ENCODE measurements at places on chromosomes 6 and 20.

GRCh38 chr20:63597651-63598478 lies 23.8 kb upstream of the HELZ2 start:
- DNase-seq = no peak

- no peak for DNase-seq
These were observed 526.0 kb downstream of the UTRN start for GRCh38 chr6:144811140-144811539.

GRCh38 chr6:4208158-4208557 lies 72.8 kb upstream of the ECI2 start:
- DNase-seq = no peak

- DNase-seq = no peak
These were observed 7.1 kb downstream of the TFEB start for GRCh38 chr6:41728073-41728936.

- DNase-seq = no peak
These were observed 1195.1 kb upstream of the MAP3K7 start for GRCh38 chr6:91781946-91782345.

GRCh38 chr6:133130863-133131262 lies 110.3 kb upstream of the EYA4 start:
- no peak for DNase-seq

- no peak for DNase-seq
These were observed 60.7 kb downstream of the EZR start for GRCh38 chr6:158758451-158758860.

DNA sequence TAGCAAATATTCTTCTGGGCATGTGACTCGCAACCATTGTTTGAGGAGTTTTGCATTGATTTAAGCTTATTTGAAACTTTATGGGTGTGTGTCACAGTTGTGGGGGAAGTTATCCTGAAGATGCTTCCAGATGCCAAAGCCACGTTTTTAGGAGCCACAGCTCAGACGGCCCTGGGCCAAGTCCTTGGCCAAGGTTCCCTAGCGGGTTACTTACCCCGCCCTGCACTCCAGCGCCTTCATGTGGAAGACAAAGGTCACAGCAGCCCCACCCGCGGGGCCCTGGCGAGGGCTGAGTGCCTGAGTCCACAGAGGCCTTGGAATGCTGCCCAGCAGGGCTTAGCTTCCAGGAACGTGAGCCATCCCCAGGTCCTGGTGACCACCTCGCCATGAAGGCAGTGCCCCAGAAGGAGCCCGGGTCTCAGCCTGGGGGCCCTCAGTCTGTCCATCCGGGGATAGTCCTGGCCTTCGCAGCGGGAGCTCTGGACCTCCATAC lies 308.3 kb downstream of the CDH4 start:
- DNase-seq = no peak

- DNase-seq = no peak
These were observed 522.8 kb upstream of the AGPAT4 start for GRCh38 chr6:161796681-161797080.

DNA sequence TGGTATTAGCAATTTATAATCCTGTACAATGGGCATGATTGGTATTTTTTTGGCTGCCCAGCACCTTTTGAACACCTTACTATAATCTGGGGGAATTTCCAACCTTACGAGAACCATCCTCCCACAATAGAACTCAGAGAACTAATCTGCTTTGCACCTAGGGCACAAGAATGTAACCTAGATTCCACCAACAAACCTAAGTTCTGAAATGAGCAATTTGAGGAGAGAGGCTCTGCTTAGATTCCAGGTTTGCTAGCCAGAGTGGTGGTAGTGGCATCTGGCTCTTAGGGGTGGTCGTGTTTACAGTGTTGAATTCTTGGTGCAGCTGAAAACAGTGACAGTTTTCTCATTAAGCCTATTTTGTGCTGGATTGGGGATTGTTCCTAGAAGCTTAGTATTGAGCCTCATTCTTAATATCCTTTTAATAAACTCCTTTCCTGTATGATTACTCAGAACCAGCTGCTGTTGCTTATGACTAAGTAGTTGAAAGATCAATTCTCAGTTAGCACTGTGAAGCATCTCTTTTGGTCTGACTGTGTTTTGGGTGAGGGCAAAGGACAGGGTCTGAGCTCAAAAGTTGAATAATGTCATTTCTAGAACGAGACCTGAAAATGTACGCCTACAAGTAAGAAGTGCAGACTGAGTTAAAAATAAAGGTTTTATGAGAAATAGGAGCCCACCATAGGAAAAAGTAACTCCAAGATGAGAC lies 385.6 kb downstream of the CDKAL1 start:
- DNase-seq = no peak

GRCh38 chr20:49385465-49385864 lies 97.0 kb downstream of the KCNB1 start:
- peak; percentile 41 for DNase-seq

- no peak for DNase-seq
These were observed 11.2 kb downstream of the FAM120B start for GRCh38 chr6:170317718-170318117.

DNA sequence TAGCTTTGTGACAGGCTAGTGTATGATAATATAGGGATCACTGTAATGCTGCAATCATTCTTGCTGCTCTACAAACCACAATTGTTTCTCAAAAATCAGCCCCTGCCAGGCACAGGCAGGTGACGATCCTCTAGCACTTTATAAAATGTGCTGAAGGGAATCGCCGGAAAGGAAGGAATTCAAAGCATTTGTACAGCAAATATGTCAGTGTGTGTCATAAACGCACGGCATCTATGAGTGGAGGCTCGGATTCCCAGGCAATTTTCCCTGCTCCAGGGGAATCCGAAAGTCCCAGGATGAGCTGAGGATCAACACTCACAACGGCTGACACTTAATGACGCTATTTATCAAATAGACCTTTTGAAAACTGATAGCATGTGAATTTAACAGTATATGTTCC lies 1.4 kb downstream of the PHACTR1 start:
- DNase-seq = no peak

DNA sequence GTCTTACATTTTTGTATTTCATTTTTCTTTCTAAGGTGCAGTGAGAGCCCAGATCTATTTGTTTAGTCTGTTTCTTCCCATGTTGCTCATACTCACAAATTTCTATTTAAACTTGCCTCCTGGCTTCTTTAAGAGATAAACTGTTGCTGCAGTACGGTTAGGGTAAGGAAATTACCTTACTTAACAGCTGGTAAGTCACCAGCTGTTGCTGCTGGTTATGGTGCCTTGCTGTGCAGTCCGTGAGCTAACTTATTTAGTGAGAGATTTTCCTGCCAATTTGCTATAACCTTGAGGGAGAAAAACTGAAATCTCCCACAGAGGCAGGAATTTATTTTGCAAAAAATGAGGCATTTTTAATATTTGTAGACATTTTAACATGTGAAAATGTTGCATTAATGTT lies 261.0 kb downstream of the UST start:
- DNase-seq = no peak

- DNase-seq = peak; percentile 49
These were observed 123.9 kb downstream of the MAFB start for GRCh38 chr20:40565001-40565681.

DNA sequence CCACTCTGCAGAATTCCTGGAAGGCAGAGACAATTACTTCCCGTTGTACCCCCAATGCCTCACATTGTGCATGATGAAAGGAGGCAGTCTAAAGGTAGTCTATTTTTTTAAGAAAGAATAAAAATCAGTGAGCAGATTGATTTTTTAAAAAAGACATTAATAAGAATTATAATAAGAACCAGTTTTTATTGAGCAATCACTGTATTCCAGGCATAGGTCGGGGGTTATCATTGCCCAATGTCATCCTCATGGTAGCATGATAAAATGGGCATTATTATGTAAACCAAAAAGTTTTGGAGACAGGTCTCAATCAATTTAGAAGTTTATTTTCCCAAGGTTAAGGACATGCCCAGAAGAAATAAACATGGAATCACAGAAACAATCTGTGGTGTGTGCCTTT lies 14.0 kb upstream of the QKI start:
- DNase-seq = no peak

DNA sequence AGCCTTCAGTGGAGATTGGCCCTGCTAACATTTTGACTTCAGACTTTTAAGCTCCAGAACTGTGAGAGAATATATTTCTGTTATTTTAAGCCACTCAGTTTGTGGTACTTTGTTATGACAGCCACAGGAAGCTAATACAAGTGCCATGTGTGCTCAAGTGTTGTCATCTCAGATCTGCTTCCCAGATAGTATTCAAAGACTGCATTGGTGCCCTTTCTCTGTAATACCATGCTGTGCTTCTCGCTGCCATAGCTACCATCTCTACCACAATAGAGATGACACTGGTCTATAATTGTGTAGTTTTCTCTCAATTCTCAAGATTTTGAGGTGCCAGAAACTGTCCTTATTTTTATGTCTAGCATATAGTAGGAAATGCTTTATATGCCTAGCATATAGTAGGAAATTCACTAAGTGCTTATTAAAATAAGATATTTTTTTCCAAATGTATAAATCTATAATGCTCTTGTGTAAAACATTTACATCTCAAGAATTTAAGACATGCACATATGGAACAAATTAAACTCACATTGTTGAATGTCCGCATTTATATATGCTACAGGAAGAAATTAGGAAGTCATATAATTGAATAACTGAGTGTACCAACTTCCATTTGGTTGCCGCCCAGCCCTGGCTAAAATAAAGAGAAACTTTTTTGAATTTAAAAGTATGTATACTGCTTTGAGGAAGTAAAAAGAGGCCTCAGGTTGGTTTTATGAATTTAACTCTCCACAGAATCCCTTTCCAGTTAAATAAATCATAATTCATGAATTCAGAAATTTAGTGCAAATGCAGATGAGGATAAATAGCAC lies 77.6 kb downstream of the TPBG start:
- no peak for DNase-seq

DNA sequence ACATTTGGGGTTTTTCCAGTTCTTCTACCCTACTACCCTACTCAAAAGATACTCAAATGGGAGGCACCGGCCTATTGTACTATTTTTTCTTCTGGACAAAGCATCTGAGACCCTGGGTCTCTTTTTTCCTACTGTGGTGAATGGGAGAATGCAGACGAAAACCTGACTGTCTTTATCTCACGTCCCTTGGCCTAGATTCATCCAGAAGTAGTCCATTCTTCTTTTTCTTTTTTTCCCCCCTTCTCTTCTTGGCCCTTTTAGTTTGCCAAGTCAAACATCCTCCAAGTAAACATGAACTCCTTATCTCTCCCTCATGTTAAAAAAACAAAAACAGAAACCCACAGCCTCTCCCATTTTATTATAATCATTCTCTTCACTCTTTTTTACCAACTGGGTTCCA lies 8.7 kb upstream of the ILRUN start:
- DNase-seq = no peak

DNA sequence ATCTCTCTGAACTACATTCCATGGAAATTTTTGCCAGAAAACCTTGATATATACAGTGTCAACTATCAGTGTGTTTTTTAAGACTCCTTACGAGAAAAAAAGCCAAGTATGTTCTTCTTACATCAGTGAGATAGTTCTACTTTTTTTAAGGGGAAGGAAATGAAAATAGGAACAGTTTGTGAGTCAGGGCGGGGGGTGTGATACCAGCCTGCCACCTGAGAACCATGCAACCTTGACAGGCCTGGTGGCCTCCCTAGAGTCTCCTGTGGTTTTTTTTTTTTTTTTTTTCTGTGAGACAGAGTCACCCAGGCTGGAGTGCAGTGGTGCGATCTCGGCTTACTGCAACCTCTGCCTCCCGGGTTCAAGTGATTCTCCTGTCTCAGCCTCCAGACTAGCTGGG lies 96.3 kb upstream of the GCM1 start:
- peak; percentile 81 for DNase-seq

- peak; percentile 55 for DNase-seq
These were observed 2.2 kb downstream of the IFNGR1 start for GRCh38 chr6:137216875-137217553.

DNA sequence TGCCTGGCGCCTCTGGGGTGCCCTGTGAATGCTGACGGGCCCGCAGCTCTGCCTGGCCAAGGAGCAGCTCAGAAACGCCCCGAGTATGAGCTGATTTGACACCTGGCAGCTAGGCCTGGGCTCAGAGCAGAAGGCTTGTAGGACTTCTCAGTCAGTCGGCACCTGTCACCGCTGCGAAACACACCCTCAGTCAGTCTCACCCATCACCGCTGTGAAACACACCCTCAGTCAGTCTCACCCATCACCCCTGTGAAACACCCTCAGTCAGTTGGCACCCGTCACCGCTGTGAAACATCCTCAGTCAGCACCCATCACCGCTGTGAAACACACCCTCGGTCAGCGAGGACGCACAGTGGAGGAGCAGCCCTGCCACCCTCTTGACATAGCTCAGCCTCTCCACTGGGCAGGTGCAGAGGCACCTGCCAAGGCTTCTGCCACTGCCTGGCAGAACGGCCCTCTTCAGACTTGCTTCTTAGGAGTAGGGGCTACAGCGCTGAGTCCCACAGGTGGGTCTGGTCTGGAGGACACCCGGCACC lies 109.0 kb downstream of the PSMB1 start:
- DNase-seq = no peak

GRCh38 chr20:4281258-4282055 lies 266.1 kb upstream of the RNF24 start:
- DNase-seq = no peak

- DNase-seq = no peak
These were observed 21.4 kb upstream of the SCUBE3 start for GRCh38 chr6:35192301-35192860.

- no peak for DNase-seq
These were observed 26.5 kb downstream of the ZNF292 start for GRCh38 chr6:87181903-87182302.

- DNase-seq = no peak
These were observed 182.7 kb upstream of the AKAP12 start for GRCh38 chr6:151057061-151057460.
